Right ventricle myocardium inferior (tissue), 1 donor: ENCODE measurements at places on chromosomes 11 and 22. TPM values are rescaled to one million over a fixed set of nuclear protein-coding genes. Genes with fewer than 3 reads are reported as not detected.
A peak's percentile ranks its signal among the peaks of the same experiment; 100 is the strongest.

UBQLNL gene
- total RNA-seq, result 0.24 TPM

BRSK2 gene
- 1.4 TPM for total RNA-seq

TSKU gene
- 16.2 TPM for total RNA-seq

TNNI2 gene
- 0.35 TPM for total RNA-seq

- peak; percentile 77 for DNase-seq
Observed at GRCh38 chr11:6319001-6319703, 1.1 kb downstream of the CAVIN3 start.

GRCh38 chr11:134574947-134575346, 162.9 kb upstream of the B3GAT1 start:
- no peak for DNase-seq

DNA sequence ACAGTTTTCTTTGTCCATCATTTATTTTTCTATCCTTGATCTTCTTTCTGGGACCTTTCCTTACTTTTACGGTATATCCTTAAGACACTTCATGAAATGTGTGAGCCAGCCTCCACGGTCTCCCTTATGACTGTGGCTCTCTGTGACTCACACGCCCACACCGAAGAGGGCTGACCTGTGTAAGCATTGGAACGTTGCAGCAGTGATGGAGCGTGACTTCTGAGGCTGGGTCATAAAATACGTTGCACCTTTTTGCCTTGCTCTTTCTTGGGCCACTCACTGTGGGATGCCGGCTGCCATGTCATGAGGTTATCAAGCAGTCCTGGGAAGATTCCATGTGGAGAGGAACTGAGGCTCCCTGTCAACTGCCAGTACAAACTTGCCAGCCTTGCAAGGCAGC, 96.3 kb upstream of the RAB1B start:
- no peak for DNase-seq
